Stimulated activated CD4-positive, alpha-beta T cell treated with anti-CD3 and anti-CD28 coated beads, Interleukin-15, amount 100 ng/mL, for 1 hour (primary cell): ENCODE measurements at places on chromosomes 5 and 9.
A peak's percentile ranks its signal among the peaks of the same experiment; 100 is the strongest.

- no peak for DNase-seq
Observed at GRCh38 chr5:161085056-161085455, 233.0 kb upstream of the ATP10B start.

DNA sequence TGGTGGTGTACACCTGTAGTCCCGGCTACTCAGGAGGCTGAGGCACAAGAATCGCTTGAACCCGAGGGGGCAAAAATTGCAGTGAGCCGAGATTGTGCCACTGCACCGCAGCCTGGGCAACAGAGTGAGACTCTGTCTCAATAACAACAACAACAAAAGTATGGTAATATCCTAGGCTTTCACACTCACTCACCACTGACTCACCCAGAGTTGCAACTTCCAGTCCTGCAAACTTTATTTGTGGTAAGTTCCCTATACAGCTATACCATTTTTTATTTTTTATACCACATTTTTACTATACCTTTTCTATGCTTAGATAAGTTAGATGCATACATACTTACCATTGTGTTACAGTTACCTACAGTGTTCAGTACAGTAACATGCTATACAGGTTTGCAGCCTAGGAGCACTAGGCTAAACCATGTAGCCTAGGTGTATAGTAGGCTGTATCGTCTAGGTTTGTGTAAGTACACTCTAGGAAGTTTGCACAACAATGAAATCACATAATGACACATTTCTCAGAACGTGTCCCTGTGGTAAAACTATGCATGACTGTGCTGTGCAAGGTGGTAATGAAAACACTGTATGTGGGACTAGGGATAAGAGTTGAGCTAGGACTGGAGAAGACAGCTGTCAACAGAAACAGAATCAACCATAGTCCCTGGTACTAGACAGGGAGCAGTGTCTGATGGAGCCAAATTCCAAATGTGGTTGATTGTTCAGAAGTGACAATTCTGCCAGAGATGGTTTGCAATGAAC, 109.5 kb upstream of the RAD23B start:
- DNase-seq = no peak

GRCh38 chr9:91495450-91495849, 71.8 kb upstream of the NFIL3 start:
- no peak for DNase-seq

- DNase-seq = no peak
Observed at GRCh38 chr9:29838491-29839020, 2265.3 kb upstream of the C9orf72 start.

- peak; percentile 92 for DNase-seq
Observed at GRCh38 chr5:159209438-159210209, at the start of gene RNF145. TSS of gene RNF145 (minus strand) at chr5:159209553. CDS start at chr5:159203617, 5,936 bp downstream.

GRCh38 chr5:169175733-169176132, 125.2 kb downstream of the SLIT3 start:
- DNase-seq = no peak

DNA sequence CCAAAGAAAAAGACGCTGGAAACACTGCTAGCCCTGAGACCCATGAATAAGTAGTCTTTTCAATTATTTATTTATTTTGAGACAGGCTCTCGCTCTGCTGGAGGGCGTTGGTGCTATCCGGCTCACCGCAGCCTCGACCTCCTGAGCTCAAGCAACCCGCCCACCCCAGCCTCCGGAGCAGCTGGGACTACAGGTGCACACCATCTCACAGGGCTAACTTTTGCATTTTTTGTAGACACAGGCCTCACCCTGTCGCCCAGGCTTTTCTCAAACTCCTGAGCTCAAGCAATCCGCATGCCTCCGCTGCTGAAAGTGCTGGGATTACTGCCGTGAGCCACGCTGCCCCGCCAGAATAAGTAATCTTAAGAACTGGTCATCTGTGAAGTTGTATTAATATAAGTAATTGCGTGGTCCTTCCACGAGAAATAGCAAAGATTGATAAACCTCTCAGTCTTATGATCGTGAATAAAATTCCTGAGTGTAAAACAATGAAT, 1.6 kb downstream of the ANXA2R start:
- no peak for DNase-seq

DNA sequence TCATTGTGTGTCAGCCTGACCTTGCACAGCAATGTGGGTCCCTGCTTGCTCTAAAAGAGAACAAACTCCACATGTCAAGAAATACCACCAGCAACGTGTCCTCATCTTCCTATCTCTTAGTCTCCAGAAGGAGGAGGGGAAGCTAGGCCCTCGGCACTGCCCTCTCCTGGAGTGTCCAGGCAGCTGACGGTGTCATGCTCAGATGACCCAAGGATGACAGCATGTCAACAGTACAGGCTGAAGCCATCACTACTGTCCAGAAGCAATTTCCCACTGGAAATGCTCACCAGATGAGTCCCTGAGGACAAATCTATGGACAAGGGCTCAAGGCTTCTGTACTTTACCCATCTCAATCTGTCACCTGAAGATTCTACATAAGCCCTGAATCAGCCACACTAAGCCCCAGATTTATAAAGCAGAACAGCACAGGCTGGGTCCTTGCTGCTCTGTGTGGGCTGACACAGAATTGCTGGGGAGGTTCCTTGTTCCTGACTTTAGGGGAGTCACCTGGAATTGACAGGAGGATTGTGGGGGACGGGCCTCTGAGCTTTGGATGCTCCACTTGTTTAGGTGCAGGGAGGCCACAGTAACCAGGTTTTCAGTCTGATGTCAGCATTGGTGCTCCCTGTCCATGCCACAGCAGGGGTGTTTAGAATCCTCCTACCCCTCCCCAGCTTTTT, 210.2 kb downstream of the DAB2IP start:
- no peak for DNase-seq

- DNase-seq = no peak
Observed at GRCh38 chr5:148912146-148912545, 85.7 kb downstream of the ADRB2 start.

GRCh38 chr9:32866273-32866672, 82.9 kb downstream of the TMEM215 start:
- DNase-seq = no peak

GRCh38 chr9:120477534-120478001, 102.4 kb downstream of the CDK5RAP2 start:
- DNase-seq = peak; percentile 2
